ENCODE measurements at places on chromosomes 16 and 17.

- DNase-seq: no peak
These were observed 11.2 kb upstream of the ACSF2 start for GRCh38 chr17:50414808-50415207.

- no peak for DNase-seq
These were observed 3.2 kb downstream of the CSF3 start for GRCh38 chr17:40018211-40019121.

DNA sequence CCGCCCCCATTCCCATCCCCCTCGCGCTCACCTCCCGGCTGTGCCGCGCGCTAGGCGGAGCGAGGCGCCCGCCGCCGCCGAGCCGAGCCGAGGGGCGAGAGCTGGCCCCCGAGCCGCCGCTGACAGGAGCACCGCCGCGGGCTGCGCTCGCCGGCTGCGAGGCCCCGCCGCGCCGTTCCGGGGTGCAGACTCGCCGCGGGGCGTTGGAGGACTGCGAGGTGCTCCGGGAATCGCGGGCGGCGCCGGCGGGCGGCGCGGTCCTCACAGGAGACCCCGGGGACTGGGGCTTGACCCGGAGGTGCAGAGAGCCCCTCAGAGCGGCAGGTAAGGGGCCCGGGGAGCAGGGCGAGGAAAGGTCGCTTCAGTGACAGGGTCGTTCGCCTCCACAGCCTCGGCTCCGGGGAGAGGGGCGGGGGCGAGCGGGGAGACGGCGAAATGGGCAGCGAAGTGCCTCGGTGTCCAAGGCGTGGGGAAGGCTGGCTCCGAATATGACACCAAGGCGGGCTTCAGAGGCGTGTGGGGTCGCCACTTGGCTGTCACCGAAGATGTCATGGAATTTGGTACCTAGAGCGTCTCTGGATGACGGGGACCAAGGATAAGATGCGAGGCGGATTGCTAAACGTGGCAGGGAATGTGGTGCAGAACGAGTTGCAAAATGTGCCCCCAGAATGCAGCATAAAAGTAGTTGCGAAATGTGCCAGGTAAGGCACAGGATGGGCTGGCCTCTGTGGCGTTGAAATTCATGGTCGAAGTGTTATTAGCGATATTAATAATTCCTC lies 580 bp downstream of the TANC2 start:
- no peak for DNase-seq

DNA sequence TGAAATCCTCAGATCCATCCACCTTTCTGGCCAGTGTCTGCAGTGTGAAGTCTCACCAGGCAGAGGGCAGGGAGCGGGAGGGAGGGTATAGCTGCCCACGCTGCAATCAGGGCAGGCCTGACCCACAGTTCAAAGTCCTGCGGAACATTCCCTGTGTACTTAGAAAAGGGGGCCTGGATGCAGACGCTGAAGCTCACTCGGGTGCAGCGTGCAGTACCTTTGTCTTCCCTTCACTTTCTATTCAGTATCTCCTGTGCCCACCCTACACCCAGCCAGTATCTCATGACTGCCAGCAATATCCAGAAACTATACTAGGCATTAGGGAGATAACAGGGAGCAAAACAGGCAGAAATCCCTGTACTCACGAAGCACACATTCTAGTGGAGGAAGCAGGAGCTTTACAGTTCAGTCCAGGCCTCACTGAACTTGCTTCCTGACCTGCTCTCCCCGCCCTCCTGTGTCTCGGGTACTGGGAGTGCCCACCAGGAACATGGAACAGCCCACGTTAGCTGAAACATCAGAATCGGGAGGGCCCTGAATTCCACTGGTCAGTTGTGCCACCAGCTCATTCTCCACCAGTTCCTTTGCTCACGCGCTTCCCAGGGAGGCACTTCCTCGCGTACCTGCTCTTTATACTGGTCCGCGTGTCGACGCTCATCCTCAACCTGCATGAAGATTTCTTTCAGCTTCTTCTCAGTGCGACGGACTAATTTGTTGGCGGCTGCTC lies 42.2 kb downstream of the NDEL1 start:
- DNase-seq: no peak

All from RWPE2 (cell line).